ENCODE measurements at places on chromosomes 4 and X.

DNA sequence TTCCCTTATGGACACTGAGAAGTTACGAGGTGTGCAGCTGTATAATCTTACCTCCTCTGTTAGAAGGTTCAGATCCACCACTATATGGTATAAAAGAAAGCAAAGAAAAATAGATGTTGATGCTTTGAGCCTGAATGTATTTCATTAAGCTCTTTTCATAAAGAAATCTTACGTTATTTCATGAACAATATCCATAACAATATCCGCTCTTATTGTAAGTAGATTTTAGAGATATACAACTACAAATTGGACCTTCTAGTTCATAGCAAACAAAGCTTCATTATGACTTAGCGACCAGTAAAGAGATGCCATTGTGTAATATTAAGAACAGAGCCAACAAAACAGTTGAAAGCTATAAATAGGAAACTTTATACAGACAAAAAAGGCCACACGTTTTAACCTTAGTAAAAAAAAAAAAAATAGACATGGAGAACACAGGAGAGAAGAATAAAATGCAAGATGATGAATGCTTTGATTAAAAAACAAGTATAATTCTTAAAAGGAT, 203.6 kb downstream of the PDGFC start:
- no peak for DNase-seq

GRCh38 chr4:6408263-6408662, 64.2 kb downstream of the PPP2R2C start:
- no peak for DNase-seq

DNA sequence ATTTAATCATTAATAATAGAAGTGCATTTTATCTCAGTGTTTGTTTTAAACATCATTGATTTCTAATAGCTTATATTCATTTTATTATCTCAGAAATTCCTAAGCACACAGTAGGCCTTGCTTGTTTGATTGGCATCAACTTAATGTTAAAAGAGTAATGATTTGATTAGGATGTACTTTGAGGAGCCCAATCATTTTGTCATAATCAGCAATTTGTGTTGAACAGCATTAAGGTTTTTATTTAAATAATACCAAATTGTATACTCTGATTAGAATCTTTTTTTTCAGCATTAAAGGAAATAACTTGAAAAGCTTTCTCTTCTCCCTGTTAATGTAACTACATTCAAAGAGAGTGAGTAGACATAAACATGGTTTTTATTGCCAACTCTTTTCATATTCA, 2262.0 kb upstream of the TENM3 start:
- DNase-seq, result no peak

- no peak for DNase-seq
These were observed 21.4 kb upstream of the RBPJ start for GRCh38 chr4:26299254-26299882.

DNA sequence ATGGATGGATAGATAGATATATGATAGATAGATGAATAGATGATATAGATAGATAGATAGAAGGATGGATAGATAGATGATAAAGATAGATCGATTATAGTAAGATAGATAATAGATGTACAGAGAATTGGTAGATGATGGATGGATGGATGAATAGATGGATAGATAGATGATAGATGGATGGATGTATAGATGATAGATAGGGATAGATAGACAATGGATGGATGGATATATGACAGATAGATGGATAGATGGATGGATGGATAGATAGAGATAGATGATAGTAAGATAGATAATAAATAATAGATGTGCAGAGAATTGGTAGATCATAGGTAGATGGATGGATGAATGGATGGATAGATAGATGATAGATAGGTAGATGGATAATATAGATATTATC, 12.2 kb downstream of the GYG2 start:
- no peak for DNase-seq

- no peak for DNase-seq
These were observed 80.3 kb downstream of the DDIT4L start for GRCh38 chr4:100109921-100110320.

Measured in SJCRH30 (cell line).